ENCODE measurements at places on chromosomes 13 and 19.

GRCh38 chr19:2540646-2541454 is 64.9 kb downstream of the GADD45B start:
- no peak for DNase-seq

DNA sequence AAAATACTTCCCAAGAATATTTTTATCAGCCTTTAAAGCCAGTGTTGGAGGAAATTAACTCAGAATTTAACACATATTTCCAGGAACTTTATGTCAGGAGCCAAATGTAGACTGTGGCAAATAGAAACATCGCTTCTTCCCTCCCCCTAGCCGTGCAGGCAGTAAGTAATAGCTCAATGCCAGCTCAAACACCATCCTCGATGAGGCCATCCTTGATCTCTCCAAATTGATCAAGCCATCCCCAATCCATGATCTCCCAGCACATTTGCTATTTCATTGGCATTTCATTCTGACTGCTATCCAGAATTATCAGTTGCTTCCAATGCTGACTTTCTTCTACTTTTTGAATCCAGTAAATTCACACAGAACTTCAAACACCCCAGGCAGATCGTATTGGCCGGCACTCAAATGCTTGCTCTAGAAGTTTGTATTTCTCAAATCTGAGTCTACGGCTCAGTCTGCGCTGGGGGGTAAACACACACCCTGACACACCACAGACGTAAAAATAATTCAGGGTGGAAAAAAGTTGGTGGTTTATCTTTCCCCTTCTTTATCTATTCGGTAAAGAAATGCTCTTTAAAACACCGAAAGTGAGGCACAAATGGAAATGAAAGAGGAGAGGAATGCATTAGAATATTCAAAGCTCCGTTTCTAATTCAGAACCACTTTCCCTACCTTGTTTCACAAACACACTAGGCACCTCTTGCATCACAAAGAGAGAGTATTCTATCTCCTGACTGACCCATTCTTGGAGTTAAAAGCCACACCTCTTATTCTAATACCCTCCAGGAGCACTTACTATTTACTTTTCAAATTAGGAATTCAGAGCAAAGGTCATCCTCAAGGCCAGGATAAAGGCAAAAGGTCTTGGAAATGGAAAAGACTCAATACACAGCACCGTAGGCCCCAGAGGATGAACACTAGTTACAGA is 991 bp downstream of the OBI1 start:
- no peak for DNase-seq

DNA sequence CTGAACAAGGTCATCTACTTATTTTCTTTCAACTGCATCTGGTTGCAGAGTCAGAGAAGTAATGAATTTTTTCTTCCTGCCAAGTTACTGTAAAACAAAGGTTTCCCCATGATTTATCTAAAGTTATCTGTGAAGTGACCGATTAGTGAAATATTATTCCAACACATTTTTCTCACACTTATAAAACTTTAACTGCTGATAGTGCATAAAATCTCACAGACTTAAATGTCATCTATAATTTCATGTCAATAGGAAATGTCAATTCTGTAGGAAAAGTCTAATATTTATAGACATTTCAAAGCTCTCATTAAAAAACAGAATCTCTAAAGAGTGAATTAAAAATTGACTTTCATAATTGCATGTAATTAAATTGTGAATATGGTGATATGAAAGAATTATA is 397.2 kb downstream of the SLITRK1 start:
- no peak for DNase-seq

DNA sequence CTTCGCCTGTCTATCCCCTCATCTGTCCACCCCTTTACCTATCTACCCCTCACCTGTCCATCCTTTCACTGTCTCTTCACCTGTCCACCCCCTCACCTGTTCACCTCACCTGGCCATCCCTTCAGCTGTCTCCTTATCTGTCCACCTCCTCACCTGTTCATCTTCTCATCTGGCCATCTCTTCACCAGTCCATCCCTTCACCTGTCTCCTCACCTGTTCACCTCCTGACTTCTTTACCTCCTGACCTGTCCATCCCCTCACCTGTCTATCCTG is 13.2 kb upstream of the KANK2 start:
- DNase-seq, result no peak

DNA sequence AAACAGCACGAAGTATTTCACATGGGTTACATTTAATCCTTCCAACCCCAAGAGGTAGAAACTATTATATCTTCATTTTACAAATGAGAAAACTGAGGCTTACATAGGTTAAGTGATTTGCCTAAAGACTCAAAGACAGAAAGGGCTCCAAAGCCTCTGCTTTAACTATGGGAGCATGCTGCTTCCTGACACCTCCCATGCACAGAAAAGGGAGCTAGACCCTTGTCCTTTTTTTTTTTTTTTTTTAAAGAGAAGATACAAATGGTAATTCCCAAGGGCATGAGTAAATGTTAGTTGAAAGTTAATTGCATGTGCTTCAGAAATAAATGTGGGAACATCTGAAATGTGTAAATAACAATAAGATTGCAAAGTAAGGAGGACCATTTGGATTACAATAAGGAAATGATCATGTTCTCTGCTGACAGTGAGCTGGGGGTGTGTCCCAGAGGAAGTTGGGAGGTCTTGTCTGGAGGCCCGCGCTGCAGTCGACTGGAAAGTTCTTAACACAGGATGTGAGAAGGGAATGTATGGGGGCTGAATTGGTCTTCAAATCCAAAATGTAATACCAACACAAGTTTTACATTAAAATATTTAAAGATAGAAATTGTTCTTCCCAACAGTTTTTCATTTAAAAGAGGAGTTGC is 500.3 kb downstream of the KLF12 start:
- DNase-seq, result no peak
